ENCODE measurements at places on chromosomes 7 and 10.

- no peak for DNase-seq
Measured at GRCh38 chr7:74038194-74038961, 10.4 kb downstream of the ELN start.

- no peak for DNase-seq
Measured at GRCh38 chr7:116356979-116357378, 142.6 kb upstream of the CAV2 start.

DNA sequence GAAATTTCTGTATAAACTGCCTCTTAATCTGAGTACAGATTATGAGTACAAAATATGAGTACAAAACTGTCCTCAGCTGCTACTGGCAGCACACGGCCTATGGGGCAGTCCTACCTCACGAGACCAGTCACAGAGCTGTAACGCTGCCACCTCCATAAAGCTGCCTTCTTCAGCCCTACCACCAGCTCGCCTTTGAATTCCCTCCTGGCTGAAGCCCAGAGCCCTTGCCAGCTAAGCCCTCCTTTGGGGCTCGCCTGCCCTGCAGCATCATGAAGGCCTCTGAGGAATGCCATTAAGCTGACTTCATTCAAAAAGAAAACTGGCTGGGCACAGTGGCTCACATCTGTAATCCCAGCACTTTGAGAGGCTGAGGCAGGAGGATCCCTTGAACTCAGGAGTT lies 180.0 kb upstream of the SH2B2 start:
- no peak for DNase-seq

DNA sequence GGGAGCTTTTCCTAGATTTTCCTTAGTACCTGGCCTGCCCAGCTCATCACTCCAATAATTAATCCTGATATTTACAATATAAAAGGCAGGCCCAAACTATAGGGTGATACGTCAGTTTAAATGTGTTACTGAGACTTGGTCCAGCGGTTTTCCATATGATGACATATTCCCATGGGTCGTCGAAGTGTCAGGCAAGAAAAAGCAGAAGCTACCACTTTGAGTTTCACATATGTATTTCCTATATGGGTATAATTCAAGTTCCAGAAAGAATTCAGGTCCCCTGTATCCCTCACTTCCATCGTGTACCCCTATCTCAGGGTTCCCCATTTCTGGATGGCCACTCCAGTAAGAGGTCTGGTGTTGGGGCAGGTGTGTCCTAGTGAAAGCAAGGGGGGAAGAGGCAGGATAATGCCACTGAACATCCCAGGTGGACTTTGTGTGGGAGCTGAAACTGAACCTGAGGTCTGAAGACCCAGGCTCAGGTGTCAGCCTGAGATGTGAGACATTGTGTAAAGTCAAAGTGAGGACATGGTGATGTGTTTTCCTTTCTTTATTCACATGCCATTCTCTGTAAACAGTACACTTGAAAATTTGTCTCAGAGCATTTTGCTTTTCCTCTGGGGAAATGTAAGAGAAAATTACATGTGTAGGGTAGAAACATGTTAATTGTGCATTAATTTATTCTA lies 167.8 kb downstream of the PLXDC2 start:
- no peak for DNase-seq

- DNase-seq: no peak
Measured at GRCh38 chr7:44639671-44640321, 33.4 kb downstream of the OGDH start.

GRCh38 chr7:31850601-31851000 lies 163.6 kb downstream of the PPP1R17 start:
- DNase-seq: no peak

- no peak for DNase-seq
Measured at GRCh38 chr10:108578258-108578657, 1345.1 kb downstream of the XPNPEP1 start.

DNA sequence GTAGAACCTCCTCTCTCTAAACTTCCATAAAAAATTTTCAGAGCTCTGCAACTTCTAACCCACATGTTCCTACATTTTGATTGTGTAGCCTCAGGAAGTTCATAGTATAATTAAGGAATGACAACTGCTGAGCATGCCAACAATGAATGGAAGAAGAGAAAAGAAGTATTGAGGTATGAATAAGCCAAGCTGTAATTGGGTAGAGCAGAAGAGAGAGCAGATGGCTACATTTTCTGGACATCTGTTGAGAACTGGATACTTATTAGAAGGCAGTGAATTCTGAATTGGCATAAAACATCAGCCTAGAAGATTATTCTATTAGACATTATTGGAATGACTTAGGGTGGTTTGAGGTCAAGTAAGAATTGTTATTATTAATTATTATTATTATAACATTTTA lies 728.3 kb upstream of the PHF14 start:
- DNase-seq: no peak

DNA sequence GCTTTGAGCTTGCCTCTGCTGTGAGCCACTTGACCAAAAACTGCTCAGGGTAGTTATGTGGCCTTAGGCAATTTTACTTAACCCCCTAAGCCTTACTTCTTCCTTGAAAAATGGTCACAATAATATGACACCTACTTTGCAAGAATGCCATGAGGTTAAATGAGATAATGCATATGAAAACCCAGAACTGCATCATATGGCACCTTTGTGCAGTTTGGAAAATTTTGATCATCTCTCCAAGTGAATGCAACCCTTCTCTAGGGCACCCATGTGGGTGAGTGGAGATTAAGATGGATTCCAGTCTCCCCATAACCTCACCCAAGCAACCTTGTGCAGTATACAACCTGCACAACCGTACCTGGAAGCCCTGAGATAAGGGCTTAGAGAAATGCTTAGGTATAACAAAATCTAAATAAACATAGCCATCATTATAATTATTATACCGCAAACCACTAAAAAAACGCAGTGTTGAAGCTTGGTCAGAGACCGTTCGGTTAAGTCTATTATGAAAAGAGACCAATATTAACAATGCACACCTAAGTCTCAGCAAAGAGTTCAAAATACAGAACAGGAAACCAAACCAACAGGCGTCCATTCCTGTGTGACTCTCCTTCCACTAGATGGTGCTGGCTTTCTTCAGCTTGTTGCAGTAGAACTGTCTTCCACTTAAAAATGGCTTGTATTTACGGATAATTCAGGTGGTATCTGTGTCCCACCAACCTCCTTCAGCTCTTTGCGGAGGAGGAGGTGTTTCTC lies 21.0 kb upstream of the ASB15 start:
- DNase-seq: no peak

- no peak for DNase-seq
Measured at GRCh38 chr7:23100697-23101096, 4.9 kb upstream of the KLHL7 start.

DNA sequence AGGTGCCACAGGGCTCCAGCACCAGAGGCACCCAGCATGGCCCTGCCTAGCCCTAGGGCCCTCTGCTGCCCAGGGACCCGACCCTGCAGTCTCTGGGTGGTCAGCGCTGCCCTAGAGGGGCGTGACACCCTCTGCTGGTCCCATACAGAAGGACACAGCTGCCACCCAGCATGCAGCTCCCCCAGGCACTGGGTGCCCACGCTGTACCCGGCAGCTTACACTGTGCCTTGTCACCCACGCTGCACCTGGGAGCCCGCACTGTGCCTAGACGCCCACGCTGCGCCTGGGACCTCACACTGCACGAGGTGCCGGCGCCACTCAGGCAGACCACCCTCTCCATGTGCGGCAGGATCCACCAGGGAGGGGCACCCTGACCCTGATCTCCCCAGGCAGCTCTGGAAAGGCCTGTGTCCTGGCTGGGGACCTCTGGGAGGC lies 55.2 kb downstream of the PWWP2B start:
- DNase-seq: no peak

- no peak for DNase-seq
Measured at GRCh38 chr7:97693586-97693985, 38.3 kb upstream of the TAC1 start.

DNA sequence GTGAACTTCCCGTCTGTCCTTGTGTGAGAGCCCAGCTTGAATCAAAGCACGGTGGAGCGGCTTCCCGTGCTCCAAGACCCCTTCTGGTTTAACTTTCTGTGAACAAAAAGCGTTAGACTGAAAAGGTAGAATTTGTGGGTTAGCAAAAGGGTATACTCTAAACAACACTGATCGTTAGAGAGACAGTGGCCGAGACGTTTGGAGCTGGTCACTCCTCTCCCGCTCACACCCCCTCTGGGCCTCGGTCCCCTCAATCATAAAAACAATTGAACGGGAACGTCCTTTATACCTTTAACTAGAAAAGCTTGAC lies 502 bp downstream of the PRKRIP1 start:
- DNase-seq: no peak

DNA sequence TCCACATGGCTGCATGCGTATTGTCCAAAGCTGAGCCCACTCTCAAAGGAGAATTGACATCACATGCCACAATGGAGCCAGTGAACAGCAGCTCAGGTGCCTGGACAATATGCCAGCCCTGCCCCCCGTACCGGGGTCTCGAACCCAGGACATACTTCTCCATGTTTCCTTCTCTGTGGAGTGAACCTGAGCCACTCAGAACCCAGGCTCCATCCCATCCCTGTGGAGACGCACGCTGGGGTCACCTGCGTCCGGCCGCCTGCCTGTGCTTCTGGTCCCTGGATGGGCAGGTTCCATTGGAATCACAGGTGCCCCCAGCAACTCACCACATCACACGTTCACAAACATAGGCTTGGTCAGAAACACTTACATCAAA lies 229.8 kb downstream of the DNAJB6 start:
- no peak for DNase-seq

GRCh38 chr10:62021978-62022802 lies 120.7 kb downstream of the ARID5B start:
- DNase-seq: no peak

- DNase-seq: no peak
Measured at GRCh38 chr7:134648456-134648855, 1.8 kb downstream of the BPGM start.

GRCh38 chr10:128137877-128138276 lies 11.7 kb upstream of the MKI67 start:
- DNase-seq: no peak

- no peak for DNase-seq
Measured at GRCh38 chr7:43785420-43785819, 26.9 kb downstream of the BLVRA start.

DNA sequence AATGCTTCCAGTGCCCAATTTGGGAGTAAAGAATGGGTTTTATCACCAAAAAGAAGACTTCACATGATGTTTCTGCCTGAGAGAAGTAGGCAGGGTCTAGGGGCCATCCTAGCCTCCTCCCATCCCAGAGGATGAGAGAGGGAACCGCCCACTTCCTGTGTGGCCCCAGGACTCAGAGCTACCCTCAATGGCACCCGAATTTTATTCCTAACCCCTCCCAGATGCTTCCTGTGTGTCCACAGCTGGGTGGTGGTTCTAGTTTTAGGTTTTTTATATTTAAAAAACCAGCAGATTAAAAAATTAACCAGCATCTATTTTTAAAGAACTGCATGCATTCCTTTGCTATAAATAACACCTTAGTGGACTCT lies 583.5 kb downstream of the PTPRN2 start:
- no peak for DNase-seq

DNA sequence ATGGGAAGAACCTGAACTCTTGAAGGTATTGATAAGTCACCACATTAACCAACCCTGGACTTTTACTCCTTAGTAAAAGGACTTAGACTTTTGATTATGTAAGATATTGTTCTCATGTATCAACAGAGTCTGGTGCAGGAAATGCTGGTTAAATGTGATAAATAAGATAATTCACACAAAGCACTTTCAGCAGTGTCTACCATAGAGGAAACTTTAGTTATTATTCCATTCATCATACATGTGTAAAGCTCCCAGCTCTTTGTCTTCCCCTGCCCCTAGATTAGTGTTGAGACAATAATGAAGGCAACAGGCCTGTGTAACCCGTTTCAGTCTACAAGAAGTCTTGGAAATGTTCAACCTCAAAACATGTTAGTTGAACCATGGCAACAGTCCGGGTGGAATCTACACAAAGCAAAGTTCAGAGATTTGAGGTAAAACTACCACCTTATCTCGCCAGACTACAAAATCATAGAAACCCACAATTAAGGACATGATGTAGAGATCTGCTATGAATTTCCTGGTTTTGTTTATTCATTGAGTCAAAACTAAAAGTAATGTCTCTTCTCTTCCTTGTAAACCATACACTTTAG lies 109.9 kb upstream of the ADO start:
- DNase-seq: no peak

GRCh38 chr10:62199584-62199983 lies 69.1 kb downstream of the RTKN2 start:
- DNase-seq: no peak

GRCh38 chr10:34058845-34059614 lies 724.6 kb upstream of the NRP1 start:
- DNase-seq: no peak

- DNase-seq: no peak
Measured at GRCh38 chr10:113788604-113789083, 37.2 kb downstream of the PLEKHS1 start.

DNA sequence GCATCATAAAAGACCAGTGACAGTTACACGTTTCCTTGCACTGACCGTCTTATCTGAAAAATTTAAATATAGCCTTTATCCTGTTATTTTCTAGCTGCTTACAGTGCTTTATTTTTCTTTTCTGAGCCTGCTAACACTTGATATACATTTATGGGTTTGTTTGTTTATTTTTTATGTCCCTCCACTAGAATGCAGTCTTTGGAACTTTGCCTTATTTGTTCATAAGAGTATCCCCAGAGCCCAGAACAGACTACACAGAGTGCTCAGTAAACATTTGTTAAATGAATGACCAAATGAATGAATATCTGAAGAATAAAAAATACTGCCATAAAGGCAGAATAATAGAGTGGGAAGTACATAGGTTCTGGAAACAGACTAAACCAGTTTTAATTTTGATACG lies 202.3 kb upstream of the LRRN3 start:
- DNase-seq: no peak

DNA sequence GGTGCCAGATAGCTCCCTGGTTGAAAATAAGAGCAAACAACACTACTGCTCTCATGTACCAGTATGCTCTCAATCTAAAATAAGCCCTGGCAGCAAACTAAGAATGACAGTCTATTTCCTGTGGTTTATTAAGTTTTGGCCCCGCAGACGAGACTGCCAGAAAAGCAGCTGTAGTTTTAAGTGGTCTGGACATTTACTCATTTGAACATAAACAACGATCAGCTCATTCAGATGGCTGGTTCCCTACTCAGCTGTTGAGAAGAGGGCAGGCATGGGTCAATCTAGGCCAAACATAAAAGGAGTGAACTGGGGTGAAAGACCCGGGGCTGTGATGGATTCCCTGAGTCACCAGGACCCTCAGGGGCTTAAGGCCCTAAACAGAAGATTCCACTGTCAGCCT lies 4.5 kb downstream of the TRIL start:
- DNase-seq: no peak

DNA sequence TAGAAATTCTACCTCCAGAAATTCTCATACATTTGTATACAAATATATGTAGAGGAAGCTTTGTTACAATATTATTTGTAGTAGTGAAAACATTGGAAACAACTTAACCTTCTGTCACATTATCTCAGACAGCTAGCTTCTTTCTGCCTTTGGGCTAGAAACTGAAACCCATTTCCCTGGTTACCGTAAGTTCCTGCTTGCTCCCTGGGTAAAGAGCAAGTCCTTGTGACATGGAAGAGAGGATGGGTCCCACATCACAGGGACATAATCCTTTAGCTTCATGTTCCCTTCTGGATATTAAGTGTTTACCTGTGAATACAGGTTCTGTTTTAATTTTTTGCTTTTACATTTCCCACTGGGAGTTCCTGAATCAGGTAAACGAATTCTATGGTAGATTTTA lies 41.8 kb downstream of the KLHDC10 start:
- no peak for DNase-seq

All from T-helper 9 cell (primary cell).